ENCODE measurements at places on chromosomes 5 and 9.

GRCh38 chr9:90787771-90788460, 13.7 kb upstream of the SYK start:
- no peak for DNase-seq

DNA sequence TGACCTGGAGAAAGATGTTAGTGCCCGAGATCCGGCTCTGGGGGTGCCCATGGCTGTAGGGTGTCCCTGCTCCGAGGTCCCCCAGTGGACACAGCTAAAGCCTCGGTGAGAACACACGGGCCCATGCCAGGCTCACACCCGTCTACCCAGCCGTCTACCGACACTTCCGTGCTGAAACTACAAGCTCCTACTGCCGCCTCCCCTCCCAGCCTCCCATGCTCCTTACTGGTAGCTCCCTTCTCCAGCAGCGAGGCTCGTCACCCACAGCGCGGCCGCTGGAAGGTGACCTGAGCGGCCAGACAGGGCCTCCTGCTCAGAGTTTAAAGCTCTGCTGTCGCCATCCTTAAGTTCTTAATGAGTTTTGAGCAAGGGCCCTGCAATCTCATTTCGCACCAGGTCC, 33.2 kb upstream of the CLPTM1L start:
- DNase-seq: no peak

- DNase-seq: no peak
Observed at GRCh38 chr5:37791321-37791720, 48.5 kb downstream of the GDNF start.

- DNase-seq: no peak
Observed at GRCh38 chr9:77832639-77833038, 184.5 kb upstream of the GNA14 start.

GRCh38 chr9:111872886-111873285, 23.7 kb upstream of the UGCG start:
- DNase-seq: no peak

- DNase-seq: no peak
Observed at GRCh38 chr5:116865651-116866050, 291.0 kb upstream of the SEMA6A start.

Data from stimulated activated CD4-positive, alpha-beta T cell treated with anti-CD3 and anti-CD28 coated beads, Interleukin-1b, Interleukin-23, amount 100 ng/mL, for 24 hours (primary cell).